NCI-H748 treated with DMSO at 0.1 percent for 48 hours (cell line): ENCODE measurements at places on chromosomes 7 and 10.

- DNase-seq: no peak
These were observed 61.7 kb downstream of the PWWP2B start for GRCh38 chr10:132458586-132459300.

- no peak for DNase-seq
These were observed 94.9 kb downstream of the GFRA1 start for GRCh38 chr10:116178086-116178605.

DNA sequence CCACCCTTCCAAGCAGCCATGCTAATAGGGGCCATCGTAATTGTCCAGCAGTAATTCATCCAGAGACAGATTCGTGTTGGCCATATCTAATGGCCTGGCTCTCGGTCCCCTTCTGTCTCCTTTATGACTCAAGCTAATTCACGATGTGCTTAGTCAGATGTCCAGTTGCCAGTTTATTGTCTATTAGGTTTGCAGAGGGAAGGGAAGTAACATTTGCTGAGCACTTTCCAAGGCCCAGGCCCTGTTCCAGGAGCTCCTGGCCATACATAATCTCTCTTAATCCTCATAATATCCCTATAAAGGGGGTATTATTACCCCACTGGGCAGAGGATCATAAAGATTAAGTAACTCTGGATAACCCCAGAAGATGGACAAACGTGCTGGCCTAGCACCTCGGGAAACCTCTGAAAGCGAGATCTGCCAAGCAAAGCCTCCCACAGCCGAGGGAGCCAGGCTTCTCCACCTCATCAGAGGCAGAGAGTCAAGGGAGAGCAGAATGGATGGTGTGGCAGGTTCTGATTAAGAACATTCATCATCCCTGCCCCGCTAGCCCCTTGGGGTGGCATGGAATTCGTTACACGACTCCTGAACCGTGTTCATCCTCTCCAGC lies 153.7 kb downstream of the PLXNA4 start:
- DNase-seq: no peak

DNA sequence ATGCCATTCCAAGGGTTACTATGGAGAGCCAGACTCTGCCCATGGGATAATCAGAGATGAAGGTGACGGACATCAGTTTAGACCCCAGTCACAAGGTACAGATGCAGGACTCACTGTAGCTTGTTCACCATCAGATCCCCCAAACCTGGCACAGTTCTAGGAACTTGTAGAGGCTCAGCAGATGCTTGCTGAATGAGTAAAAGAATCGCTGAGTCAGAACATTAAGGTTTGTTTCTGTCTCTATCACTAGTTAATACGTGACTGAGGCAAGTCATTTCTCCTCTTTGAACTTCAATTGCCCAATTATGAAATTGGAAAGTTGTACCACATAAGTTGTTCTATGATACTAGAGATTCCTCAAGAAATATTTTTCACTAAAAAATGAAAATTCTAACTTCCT lies 65.1 kb downstream of the PPP1R3C start:
- no peak for DNase-seq
